ENCODE measurements at places on chromosomes 16 and 17.
A peak's percentile ranks its signal among the peaks of the same experiment; 100 is the strongest.

DNA sequence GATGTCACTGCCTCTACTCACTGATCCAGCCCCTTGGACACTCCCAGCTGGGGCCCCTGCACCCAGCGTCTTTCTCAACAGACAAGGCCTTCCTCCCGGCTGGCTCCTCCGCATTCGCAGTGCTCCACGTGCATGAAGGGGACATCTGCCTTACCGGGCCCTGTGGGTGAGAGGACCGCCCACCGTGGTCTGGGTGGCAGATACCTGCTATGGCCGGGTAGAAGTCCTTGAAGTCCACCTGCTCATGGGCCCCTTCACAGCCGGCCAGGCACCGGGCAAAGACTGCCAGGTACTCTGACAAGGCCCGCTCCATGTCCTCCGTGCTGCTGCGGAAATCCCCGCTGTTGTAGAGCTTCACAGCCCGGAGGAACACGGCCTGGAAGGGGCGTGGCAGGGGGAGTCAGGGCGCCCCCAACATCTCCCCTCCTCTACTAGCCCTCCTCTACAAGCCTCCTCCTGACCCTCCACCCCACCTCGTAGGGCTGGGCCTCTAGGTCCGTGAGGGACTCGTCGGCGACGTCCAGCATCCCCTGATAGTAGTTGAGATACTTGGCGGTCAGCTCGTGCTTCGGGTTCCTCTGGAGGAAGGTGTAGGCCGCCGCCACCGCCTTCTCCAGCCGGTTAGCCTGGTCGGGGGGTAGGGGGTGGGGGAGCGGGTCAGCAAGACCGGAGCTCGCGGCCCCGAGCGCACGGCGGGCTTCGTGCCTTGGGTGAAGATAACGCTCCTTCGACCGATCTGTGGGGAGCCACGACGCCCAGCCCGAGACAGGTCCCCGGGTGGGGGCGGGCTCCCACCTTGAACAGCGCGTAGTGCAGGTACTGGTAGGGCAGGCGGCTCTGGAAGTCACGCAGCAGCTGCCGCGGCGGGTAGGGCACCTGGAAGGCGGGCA lies 845 bp downstream of the P3H4 start:
- no peak for DNase-seq

DNA sequence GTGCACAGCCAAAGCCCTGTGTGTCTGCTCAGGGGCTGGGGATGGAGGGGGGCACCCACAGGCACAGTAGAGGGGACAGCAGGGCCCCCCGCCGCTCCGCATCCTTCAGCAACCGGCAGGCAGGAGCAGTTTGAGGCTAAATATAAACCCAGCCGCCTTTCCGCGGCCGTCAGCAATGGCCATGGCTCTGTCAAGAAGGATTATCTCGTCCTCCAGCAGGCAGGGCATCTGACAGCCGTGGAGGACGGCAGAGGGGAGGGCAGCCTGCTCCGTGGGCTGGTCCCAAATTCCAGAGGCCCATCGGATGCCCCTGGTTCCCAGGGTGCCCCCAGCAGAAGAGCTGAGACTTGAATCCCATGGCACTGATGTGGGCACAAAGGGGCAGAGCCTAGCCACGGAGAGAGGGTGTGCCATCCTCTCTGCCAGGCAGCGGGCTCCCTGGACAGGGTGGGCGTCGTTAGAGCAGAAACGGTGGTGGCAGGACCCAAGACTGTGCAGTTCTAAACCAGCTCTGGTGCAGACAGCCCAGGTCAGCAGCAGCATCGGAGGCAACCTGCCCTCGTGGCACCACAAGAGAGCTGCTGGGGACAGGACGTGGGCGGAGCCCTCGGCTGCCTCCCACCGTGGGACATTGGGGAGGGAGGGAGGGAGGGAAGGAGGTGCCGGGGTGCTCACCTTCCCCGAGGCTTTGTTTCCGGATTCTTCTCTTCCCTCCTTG lies 198.8 kb upstream of the CIBAR2 start:
- peak; percentile 47 for DNase-seq

DNA sequence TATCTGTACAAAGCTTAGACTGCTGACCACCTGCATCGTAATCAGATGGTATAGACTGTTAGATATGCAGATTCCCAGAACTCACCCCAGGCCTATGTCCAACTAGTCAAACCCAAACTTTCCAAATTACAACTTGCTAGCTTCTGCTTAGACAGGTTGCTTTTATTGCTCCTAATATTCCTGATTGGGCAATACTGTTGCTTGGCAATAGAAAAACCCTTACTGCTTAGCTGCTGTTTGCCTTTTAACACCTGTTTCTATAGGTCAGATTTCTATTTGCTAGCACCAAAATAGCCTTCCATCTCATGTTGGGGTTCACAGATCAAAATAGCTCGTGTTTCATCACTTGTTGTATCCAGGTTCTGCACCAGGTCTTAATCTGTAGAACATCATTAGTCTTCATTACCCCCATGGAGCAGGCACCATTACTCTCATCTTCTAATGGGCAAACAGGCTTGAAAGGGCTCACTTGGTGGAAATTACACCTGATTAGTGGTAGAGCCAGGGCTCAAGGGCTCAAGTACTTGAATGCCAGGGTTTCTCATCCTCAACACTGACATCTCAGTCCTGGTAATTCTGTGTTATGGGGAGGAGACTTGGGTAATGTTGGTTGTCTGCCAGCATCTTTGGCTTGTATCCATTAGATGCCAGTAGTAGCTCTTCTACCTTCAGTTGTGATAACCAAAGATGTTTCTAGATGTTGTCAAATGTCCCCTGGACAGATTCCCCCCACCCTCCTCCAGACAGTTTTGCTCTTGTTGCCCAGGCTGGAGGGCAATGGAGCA lies 2.7 kb downstream of the ZP2 start:
- no peak for DNase-seq

DNA sequence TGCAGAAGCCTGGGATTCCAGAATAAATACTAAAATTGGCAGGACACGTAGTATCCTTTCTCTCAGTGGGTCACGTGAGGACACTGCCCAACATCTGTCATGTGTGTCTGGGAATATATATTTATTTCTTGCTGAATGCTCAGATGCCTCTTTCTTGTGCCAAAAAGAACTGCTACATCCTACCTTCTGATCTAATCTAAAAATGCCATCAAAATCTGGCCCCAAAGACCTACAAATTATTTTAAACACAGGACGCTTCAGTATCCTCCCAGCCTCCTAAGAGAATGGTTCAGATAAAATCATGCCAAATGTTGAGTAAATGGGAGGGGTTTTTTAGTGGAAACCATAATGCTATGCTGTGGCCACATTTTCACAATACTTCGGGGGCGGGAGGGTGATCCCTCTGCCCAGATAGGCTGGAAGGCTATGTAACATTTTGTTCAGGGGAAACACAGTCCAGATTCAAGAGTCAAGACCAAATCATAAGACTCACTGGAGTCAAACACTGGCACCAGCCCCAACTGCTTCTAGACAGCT lies 22.9 kb upstream of the CORO6 start:
- no peak for DNase-seq

GRCh38 chr16:3476409-3476808 lies 18.9 kb downstream of the C16orf90 start:
- DNase-seq: no peak

DNA sequence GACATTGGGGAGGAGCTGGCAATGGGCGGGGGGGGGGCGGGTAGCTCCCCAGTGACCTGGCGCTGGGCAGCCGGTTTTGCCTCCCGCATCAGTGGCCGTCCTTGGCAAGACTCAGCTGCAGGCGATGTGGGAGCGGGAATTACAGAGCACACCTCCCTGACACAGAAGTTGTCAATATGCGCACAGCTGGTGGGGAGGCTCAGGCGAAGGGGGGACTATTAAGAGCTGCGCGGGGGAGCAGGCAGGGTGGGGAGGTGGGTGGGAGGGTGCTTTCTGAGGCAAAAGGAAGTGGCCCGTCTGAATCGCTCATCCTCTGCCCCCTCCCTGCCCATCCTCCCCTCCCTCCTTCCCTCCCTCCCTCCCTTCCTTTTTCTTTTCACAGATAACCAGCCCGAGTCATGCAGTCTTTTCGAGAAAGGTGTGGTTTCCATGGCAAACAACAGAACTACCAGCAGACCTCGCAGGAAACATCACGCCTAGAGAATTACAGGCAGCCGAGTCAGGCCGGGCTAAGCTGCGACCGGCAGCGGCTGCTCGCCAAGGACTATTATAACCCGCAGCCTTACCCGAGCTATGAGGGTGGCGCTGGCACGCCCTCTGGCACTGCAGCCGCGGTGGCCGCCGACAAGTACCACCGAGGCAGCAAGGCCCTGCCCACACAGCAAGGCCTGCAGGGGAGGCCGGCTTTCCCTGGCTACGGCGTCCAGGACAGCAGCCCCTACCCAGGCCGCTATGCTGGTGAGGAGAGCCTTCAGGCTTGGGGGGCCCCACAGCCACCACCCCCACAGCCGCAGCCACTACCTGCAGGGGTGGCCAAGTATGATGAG lies 44.0 kb downstream of the SREBF1 start:
- DNase-seq: peak; percentile 61

- no peak for DNase-seq
Measured at GRCh38 chr16:77745972-77746371, 23.7 kb downstream of the NUDT7 start.

GRCh38 chr17:40483679-40484078 lies 17.7 kb downstream of the TNS4 start:
- no peak for DNase-seq

- DNase-seq: peak; percentile 48
Measured at GRCh38 chr17:82315703-82316358, 1.6 kb downstream of the CD7 start.

DNA sequence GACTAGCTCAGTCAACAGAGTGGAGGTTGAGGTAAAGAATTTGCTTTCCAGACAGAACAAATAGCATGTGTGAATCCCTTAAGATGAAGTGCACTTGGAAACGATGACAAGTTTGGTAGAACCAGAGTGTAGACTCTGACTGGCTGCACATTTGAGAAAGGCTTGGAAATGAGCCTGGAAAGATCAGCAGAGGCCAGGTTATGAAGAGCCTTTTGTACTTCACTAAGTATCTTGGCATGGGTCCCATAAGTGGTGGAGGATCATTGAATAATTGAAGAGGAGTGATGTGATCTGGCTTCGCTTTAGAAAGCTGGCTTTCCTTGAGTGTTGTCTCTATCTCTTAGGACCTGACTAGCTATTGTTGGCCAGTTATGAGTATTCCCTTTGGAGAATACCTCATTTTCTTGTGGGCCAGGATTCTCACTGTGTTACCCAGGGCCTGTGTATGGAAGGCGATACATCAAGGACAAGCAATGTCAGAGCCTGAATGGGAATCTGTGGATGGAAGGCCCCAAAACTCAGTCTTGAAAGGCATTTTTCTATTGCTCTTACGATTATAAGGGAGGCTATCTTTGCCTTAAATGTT lies 329.8 kb downstream of the UTP18 start:
- DNase-seq: no peak

DNA sequence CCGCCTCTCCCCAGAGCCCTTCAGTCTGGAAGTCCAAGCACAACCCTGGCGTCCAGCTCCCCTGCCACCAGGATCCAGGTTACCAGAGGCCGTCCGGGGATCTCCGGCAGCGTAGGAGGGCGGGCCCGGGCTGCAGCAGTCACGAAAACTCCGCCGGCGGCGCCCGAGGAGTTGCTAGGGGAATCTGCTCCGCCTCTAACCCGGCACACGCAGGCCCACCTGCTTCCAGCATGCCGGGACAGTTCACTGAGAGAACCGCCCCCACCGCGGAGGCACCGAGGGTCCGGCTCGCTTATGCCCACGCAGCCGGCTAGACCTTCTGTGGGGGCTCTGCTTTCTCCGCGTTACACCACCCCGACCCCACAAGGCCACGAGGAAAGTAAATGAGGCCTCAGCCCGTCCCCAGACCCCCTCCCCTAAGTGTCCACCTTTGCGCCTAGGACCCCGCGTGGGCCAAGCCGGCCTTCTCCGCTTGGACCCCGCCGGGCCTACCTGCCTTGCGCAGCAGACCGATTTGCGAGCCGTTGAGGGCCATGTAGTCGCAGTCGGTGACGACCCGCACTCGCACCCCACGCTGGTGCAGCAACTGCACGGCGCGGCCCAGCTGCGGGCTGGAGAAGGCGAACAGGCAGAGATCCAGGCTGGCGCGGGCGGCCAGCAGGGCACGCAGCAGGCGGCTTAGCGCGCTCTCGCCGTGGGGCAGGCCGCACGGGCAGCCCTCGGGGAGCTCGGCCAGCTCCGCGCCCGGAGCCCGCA lies 587 bp downstream of the PLD6 start:
- DNase-seq: peak; percentile 28
